SJSA1 (cell line): ENCODE measurements at places on chromosomes 1 and 21.

DNA sequence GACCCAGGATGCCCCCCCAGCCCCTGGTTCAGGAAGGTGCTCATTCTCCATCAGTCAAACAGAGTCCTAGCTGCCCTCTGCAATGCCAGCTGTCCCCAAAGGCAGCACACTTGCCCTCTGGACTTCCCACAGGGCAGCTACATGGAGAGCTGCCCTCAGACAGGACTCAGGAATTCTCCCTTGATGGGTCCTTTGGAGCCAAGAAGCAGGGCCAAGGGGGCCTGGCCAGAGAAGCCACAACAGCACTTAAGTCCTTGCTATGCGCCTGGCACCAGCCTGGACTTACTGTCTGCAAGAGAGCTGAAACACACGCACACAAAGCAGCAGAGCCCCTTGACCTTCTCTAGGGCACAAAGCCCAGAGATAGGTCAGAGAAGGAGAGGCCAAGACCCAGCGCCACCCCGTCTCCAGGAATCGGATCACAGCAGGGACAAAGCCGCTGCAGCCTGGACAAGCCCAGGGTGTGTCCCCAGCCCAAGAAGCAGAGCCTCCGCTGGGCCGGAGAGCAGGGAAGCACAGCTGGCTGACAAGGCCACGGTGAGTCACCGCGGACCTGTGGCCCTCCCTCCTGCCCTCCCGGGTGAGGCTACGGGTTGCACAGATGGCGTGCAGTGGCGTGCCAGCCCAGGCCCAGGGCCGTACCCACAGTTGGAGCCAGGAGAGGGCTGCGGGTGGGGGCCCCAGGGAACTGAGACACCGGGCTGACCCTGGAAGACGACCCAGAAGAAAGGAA lies 1.7 kb downstream of the WNT9A start:
- peak; percentile 69 for DNase-seq

GRCh38 chr1:114755006-114755931 lies 2.5 kb downstream of the CSDE1 start:
- no peak for DNase-seq

- no peak for DNase-seq
These were observed 794.7 kb upstream of the ADAMTS5 start for GRCh38 chr21:27761623-27762022.

GRCh38 chr1:75134647-75135572 lies 722 bp downstream of the LHX8 start:
- DNase-seq: peak; percentile 79

DNA sequence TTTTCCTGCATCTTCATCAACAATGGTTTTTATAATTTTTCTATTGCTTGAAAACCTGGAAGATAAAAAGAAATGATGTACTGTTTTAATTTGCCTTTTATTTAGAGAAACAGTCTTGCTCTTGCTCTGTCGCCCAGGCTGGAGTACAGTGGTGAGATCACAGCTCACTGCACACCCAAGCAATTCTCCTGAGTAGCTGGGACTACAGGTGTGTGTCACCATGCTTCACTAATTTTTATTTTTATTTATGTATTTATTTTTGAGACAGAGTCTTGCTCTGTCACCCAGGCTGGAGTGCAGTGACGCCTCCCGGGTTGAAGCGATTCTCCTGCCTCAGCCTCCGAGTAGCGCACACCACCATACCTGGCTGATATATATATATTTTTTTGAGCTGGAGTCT lies 43.0 kb upstream of the RPL11 start:
- no peak for DNase-seq

DNA sequence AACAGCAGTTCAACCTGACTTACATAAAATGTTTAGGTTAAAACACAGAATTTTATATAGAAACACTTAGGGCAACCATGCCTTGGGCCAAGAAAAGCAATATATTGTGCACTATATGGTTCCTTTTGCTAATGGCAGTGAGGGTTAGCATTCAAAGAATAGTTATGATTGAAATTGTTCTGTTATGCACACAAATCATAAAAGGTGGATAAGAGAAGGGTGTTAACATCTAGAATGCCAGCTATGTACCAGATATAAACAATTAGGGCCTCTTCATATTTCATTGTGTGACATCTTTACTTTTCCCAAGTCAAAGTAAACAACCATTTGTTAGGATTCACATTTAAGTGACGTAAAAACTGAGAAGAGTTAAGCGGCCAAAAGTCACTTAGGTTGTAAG lies 308.0 kb upstream of the B3GALT2 start:
- no peak for DNase-seq

GRCh38 chr1:230753586-230754251 lies 6.5 kb downstream of the CAPN9 start:
- DNase-seq: no peak

DNA sequence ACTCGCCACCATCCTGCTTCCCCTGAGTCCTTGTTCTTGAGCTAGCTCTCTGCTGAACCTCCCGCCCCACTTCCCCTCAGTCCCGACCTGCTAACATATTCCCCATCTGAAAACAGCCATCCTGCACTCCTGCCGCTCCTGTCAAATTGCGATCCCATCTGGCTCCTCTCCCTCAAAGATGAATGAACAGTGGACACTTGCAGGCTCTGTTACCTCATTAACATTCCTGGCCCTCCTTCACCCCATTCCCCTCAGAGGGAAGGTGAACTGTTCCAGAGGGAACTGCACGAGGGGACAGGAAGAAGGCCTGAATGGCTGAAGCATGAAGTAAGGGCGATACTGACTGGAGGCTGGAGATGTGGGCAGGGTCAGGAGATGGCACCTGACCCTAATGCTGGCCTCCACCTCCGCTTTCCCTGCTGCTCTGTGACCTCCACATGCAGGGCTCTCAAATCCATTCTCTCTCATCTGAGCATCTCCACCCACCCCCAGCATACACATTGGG lies 7.4 kb upstream of the CELSR2 start:
- no peak for DNase-seq

- no peak for DNase-seq
These were observed 144.5 kb downstream of the TM2D1 start for GRCh38 chr1:61580417-61580816.

DNA sequence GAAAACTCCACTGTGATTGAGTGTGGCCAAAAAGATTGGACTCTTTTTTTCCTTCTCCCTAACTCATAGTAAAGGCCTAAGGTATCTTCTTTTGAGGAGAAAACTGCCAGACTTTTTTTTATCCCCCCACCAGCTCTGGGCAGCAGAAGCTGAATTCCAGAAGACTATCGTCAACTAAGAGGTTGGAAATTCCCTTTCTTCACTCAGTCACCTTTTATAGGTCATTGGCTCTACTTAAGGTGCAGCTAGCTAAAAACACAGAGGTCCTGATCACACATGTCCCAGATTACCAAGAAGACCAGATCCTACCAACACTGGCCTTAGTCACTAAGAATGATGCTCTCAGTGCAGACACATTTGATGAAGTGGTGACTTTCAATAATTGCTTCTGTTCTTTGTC lies 1441.2 kb downstream of the PLA2G4A start:
- no peak for DNase-seq
